ENCODE measurements at places on chromosomes 4 and X.
A peak's percentile ranks its signal among the peaks of the same experiment; 100 is the strongest.

DNA sequence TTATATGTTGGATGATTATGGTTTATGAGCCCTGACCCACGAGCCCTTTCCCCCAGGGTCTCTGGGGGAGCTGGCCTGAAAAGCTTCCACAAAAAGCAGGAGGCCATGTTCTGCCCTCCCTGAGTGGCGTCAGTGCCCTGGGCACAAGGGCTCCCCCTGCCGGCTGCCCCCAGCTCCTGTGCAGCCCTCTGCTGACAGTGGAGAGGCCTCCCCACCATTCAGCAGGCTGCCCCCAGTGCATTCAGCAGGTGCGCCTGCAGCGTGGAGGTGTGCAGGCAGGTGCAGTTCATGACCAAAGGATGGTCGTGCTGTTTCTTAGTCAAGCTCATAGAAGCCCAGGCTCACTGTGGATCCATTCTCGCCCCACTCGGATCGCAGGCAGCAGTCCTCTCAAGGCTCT lies 12.5 kb upstream of the S100P start:
- DNase-seq: no peak

- DNase-seq: no peak
Measured at GRCh38 chr4:82388405-82388804, 14.6 kb upstream of the HNRNPD start.

- no peak for DNase-seq
Measured at GRCh38 chr4:114494246-114494803, 104.3 kb upstream of the UGT8 start.

- DNase-seq: no peak
Measured at GRCh38 chr4:130640592-130640991, 1544.6 kb downstream of the C4orf33 start.

GRCh38 chrX:123236859-123237258 lies 52.8 kb downstream of the GRIA3 start:
- no peak for DNase-seq

DNA sequence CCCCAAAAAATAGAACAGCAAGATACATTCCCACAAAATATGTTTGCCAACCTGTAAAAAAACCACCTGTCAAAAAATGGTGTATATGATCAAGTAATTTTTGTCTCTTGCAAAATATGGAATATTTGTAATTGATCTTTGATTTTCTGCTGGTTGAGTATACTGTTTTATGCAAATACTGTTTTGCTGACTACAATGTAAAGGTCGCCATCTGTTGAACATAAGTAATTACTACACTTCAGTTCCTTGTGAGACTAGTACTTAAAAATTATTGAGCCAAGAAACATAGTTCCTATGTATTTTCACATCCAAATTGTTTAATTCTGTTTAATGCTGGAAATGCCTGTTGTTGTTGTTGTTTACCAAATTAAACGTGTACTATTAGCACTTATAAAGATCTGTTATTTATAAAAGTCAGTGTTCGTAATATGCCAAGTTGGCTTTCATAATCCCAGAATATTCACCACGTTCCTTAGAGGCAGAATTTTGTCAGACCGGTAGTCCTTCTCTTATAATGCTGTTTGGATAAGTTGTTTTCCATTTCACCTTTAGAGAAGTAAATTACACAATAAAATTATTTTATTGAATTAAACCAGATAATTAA lies 144.2 kb downstream of the PDLIM5 start:
- peak; percentile 21 for DNase-seq

GRCh38 chrX:35699642-35700041 lies 98.5 kb upstream of the MAGEB16 start:
- no peak for DNase-seq

DNA sequence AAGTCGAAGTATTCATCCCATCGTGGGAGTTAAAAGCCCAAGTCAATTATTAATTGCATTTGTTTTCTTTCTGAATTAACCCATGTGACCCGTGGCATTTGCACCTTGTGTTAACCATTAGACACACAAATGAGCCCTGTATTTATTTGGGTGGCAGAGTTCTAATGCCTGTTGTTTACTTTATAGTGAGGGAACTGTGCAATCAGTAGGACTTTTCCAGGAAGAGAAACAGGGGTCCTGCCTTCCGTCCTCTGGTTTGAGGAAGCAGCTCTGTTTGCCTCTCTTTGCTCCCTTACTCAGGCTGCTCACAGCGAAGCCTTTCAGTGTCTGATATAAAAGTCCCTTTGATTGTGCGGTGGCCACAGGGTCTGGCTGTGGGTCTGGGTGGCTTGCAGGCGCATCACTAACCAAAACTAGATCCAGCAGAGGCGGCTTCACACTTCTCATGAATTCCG lies 263.6 kb downstream of the PTTG2 start:
- no peak for DNase-seq

- DNase-seq: peak; percentile 20
Measured at GRCh38 chr4:74230902-74231499, 73.1 kb downstream of the MTHFD2L start.

DNA sequence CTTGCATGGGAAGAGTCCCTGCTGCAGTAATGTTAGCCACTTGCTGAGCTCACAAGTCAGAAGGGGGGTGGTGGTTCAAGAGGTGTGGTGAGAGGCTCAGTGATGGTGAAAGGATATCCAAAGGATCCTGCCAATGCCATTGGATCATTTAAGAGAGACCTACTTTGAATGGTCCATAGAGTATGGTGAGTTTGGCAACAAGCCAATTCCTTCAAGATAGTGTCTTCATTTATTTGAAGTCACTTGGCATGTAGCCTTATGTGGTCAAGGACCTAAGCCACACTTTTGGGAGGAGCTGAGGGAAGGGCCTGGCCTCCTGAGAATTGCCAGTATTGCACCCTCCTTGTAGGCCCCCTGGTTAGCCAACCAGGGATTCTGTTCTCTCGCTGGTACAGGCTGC lies 87.9 kb downstream of the TSPAN7 start:
- DNase-seq: no peak

DNA sequence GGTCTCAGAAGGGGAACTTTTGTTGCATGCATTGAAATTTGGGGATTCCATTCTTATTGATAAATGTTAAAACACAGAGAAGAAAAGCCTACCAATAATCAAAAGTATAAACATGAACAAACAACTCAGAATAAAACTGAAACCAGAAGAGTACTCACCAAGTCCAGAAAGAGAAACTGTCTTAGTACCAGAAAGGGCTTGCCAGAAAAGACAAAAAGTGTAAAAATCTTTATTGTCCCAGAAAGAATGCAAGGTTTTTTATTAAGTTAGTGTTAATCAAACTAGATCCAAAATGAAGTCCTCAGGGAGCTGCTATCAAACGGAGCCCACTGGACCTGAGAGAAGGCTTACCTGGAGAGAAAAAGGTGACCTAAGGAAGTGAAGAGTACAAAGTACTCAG lies 897.5 kb downstream of the PCDH7 start:
- DNase-seq: no peak

GRCh38 chr4:80125252-80126177 lies 52.5 kb upstream of the ANTXR2 start:
- DNase-seq: no peak

DNA sequence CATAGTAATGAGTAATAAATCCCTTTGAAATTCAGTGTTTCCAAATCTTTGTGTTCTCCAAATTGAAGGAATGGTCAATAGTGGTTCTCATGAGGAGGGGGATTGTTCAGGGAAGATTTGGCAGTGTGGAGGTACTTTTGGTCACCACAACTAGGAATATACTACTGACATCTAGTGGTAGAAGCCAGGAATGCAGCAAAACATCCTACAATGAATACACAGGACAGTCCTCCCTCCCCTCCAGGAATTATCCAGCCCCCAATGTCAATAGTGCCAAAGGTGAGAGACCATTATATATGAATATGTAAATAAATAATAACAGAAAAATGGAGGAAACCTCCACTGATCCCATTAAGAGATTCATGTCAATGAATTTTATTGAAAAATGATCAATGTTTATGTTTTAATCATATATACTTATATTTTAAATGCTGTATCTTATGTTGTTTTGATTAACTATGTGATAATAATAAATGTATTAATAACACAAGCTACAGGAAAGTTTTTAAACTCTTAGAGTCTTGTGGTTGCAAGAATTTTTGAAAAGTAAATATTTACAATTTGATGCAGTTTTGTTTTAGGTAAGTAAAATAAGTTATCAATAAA lies 14.4 kb upstream of the FAM9A start:
- peak; percentile 17 for DNase-seq

- DNase-seq: no peak
Measured at GRCh38 chr4:1717129-1718094, 3.7 kb downstream of the TMEM129 start.

DNA sequence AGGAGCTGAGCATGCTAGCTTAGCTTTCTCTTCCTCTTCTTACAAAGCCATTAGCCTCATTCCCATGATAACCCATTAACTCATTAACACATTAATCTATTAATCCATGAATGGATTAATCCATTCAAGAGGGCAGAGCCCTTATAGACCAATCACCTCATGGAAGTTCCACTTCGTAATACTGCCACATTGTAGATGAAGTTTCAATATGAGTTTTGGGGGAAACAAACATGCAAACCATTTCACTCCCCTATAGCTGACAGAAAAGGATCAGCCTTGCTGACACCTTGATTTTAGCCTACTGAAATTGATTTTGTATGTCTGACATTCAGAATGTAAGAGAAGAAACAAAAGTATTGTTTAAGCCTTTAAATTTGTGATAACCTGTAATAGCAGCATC lies 251.8 kb upstream of the GALNTL6 start:
- DNase-seq: no peak

DNA sequence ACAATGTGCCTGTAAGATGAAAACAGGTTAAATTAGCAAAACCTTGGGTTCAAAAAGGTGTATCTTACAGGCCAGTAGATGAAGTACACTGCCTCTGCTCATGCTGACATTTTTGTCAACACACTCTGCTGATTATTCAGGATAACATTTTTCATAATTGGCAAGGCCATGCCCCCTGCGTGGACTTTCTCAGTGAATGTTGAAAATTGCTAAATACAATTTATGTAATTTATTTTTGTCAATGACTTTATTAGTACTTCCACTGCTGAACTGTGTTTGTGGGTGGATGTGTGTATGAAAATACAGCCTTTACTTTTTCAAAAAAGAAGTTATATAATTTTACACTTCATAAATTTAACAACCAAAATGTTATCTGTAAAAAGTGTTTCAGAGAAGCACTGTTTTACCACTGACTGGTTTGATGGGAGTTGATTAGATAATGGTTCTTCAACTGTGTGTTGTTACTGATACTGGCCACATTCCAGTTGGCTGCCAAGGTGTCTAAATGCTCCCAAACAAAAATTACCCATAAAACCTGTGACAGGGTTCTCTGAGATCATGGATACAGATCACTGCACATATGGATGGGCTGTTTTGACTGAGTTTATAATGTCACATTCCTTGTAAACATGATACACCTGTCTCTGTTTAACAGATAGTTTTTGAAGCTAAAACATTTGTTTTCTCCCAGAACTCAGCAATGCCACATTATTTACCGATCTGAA lies 151.9 kb upstream of the SLC7A11 start:
- no peak for DNase-seq

DNA sequence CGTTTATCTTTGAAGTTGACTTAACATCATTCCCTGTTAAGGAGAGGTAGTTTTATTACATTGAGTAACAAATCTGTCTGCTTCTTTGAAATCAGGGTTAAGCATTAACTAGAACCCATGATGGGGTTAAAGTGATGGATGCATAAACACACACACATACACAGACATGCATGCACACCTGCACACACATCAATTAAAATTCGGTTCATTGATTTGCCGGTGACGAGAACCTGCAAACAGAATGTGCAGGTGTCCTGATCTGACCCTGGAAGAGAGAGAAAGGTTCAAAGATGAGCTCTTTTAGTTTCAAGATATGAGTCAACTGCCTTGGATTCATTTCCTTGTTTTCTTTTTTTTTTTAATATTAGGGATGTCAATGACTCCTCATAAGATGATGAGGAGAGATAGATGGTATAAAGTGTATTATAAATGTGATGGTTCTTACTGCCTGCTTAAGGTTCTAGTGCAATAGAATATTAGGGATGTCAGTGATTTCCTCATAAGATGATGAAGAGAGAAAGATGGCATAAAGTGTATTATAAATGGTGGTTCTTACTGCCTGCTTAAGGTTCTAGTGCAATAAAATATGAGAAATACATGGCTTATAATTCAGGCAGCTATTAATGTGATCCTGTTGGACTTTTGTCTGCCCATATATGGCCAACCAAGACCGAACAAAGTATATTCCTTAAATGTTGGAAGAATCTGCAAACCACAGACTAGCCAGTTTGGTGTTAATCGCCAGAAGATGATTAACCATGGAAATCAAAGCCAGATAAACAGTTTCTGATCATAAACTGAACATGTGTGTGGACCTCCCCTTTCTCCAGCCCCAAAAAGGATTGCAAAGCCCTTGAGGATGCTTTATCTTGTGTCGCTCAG lies 14.1 kb upstream of the CD99 start:
- DNase-seq: no peak

DNA sequence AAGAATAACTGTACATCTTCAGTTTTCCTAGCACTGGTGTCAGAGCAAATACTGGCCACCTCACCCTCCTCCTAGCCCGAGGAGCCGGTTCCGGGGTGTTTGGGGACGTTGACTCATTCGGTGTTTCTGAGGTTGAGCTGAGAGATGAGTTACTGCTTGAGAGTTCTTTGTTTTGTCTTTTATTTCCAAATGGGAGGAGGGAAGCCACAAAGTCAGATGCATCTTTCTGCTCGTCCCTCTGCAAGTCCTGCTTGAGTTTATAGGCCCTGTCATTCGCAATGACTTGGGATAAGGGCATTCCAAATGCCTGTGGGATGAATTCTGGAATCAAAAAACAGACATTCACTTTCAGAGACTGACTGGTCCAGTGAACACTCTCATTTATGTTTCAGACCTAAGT lies 77.5 kb downstream of the HCCS start:
- DNase-seq: peak; percentile 5

- no peak for DNase-seq
Measured at GRCh38 chr4:48305508-48305907, 35.8 kb upstream of the SLAIN2 start.

DNA sequence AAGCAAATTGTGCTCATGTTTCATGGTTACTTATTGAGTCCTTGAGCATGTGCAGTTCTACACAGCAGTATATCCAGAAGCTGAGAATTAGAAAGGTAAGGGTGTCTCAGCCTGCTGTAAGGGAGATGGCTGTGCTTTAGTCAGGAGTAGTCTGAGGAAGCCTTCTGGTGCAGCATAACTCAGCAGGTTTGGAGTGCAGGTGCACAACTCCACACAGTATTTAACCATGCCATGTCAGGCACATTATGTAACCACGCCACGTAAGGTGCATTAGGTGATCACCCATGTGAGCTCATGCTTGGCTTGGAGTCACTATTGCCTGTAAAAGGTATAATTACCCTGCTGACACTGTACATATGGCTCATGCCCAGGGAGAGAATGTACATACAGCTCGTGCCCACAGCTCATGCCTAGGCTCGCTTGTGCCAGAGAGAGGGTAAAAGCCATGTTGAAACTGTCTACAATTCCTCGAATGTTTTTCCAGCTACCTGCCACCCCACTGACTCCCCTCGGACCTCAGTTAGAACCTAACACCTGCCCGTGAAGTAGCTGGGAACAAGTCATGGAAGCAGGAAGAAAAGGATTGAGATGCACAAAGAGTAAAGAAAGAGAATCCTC lies 37.8 kb downstream of the UCHL1 start:
- DNase-seq: no peak

DNA sequence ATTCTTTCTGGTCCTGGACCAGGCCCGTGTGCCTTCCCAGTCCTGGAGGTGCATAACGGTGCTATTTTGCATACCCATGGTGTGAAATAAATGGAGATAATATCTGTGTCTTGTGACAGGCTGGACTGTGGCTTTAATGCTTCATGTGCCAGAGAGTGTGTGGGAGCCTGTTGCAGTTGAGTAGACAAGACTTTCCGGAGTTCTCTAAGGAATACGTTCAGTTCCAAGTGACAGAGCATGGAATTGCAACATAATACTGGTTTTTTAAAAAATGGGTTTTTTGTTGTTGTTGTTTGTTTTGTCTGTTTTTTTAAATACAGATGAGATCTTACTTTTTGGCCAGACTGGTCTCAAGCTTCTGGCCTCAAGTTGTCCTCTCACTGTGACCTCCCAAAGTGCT lies 74.0 kb downstream of the HPRT1 start:
- DNase-seq: no peak
